Stimulated activated CD8-positive, alpha-beta memory T cell treated with anti-CD3 and anti-CD28 coated beads, Interleukin-7, amount 100 ng/mL, for 4 hours (primary cell): ENCODE measurements at places on chromosomes 7 and 10.

- no peak for DNase-seq
Measured at GRCh38 chr7:156179872-156180390, 367.7 kb upstream of the SHH start.

- DNase-seq, result no peak
Measured at GRCh38 chr7:107913851-107914250, 22.9 kb downstream of the DLD start.

DNA sequence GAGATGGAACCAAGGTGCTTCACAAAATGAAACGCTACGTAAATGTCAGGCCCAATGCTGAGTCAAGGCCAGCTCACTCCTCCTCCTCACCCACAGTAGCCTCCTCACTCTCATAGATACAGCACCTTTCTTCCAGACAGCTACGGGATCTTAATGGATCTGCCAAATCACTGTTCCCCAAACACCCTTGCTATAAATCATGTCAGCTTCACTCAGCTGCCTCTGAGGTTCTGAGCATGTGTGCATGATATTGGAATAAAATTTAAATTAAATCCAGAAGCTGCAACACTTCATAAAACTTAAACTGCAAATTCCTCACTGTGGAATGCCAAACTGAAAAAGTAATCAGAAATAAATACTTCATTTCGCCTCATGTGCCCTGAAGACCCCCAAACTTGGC, 14.7 kb upstream of the CPXM2 start:
- no peak for DNase-seq

DNA sequence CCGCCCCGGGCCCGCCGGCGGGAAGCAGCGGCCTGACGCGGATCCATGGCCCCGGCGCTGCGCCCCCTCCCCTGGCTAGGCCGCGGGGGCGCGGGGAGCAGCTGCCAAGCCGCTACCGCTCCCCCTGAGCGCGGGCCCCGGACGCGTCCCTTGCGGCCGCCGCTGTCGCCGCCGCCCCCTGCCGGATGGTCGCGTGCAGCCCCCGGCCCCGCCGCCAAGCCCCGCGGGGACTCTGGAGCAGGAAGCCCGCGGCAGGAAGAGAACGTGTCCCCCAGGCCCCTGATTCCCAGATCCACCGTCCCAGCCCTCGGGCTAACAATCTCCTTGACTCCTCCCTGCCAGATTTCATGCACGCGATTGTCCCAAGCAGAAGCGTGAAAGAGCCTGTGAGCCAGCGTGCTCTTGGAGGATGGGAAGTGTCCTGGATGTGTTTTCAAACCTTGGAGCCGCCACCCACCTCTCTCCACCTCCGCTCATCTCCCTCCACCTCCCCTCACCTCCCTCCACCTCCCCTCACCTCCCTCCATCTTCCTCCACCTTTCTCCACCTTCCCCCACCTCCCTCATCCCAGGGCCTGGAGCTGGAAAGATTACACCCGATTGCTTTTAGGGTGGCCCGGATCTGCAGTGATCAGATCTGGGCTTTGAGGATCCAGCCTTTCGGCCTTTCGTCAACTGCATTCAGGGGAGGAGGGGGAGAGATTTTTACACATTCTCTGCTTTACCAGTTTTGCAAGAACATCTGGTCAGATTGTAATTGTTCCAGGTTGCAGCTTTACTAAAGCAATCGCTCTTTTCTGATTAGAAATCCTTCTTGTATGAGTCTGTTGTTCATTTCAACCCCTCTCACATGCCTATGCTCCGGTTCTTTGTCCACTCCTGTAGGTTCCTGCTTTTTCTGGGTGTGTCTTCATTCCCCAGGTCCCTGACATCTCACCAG, 570 bp upstream of the PRTFDC1 start:
- DNase-seq, result peak; percentile 35

GRCh38 chr10:23345861-23346260, 1.3 kb upstream of the C10orf67 start:
- DNase-seq, result no peak

DNA sequence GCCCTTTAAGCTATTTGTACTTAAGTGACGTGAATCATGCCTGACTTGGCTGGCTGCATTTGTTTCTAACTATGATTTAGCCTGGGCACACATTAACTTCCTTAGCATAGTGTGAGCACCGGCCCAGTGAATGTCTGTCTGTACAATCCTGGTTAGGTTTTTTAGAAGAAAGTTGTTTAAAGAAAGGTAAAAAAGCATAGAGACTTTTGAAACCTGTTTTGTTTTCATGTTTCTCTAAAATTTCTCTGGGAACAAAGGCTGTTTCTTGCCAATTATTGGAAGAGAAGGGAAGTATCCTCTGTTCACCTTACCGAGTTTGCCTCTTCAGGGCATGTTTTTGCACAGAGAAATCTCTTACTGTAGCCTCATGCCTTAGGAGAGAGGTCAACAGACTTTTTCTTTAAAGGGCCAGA, 42.9 kb upstream of the MET start:
- DNase-seq, result no peak

GRCh38 chr7:116395141-116395791, 104.3 kb upstream of the CAV2 start:
- no peak for DNase-seq

GRCh38 chr10:42553064-42553407, 85.3 kb downstream of the ZNF33B start:
- no peak for DNase-seq
